Nasal cavity respiratory epithelium epithelial cell of viscerocranial mucosa (primary cell): ENCODE measurements at places on chromosomes 3 and 15. TPM values are rescaled to one million over a fixed set of nuclear protein-coding genes. Genes with fewer than 3 reads are reported as not detected.

Gene PLOD2
- 20.8 and 113 TPM in 2 replicates for total RNA-seq

Gene CPN2
- total RNA-seq, result not detected in 2 replicates

Gene ALCAM
- total RNA-seq, result 178 and 349 TPM in 2 replicates

Gene TIMMDC1
- total RNA-seq, result 61.6 and 75.2 TPM in 2 replicates

Gene PLA2G4F
- total RNA-seq, result 6.5 and 9.6 TPM in 2 replicates
